ENCODE measurements at places on chromosomes 3 and 15.

- no peak for DNase-seq
These were observed 116.4 kb upstream of the GOLGA6L6 start for GRCh38 chr15:20658024-20658423.

GRCh38 chr3:11379238-11379823, 107.1 kb downstream of the ATG7 start:
- no peak for DNase-seq

DNA sequence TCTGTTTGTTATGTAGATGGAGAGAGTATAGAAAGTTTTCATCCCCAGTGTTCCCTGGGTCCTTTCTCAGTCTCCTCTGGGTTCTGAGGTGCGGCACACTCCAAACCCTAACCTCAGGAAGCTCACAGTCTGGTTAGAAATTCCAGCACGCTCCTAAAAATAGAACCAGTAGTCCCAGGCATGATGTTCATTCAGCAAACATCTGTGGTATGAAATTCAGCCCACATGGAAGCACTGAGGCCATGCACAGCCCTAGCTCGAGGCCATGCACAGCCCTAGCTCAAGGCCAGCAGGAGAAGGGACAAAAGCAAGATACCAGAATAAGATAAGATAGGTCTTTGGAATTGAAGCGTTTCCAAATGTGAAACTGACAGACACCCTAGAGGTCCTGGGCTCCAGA, 82.3 kb upstream of the OXTR start:
- DNase-seq: no peak

GRCh38 chr3:39329493-39329892, at the start of gene CCR8:
Gene CCR8, plus strand, starts transcription at chr3:39329709. Its CDS starts 2,623 bp downstream, at chr3:39332332.
- DNase-seq: no peak

GRCh38 chr3:177725165-177725564, 527.9 kb upstream of the TBL1XR1 start:
- DNase-seq: no peak

DNA sequence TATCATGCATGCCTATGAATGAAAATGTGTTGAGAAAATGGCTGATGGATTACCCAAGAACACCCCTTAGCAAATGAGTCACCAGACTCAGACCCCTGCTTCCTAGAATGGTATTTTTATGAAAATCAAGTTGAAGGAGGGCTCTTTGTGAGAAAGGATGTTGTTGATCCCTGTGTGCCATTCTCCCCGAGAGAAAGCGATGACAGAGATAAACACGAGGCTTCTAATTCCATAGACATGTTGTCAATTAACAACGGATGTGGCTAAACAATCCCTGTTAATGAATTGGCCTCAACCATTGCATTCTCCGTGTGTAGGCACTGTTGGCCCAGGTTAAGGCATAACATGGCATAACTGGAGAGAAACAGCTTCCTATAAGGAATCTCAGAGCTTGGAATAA, 5.8 kb upstream of the OXTR start:
- no peak for DNase-seq

DNA sequence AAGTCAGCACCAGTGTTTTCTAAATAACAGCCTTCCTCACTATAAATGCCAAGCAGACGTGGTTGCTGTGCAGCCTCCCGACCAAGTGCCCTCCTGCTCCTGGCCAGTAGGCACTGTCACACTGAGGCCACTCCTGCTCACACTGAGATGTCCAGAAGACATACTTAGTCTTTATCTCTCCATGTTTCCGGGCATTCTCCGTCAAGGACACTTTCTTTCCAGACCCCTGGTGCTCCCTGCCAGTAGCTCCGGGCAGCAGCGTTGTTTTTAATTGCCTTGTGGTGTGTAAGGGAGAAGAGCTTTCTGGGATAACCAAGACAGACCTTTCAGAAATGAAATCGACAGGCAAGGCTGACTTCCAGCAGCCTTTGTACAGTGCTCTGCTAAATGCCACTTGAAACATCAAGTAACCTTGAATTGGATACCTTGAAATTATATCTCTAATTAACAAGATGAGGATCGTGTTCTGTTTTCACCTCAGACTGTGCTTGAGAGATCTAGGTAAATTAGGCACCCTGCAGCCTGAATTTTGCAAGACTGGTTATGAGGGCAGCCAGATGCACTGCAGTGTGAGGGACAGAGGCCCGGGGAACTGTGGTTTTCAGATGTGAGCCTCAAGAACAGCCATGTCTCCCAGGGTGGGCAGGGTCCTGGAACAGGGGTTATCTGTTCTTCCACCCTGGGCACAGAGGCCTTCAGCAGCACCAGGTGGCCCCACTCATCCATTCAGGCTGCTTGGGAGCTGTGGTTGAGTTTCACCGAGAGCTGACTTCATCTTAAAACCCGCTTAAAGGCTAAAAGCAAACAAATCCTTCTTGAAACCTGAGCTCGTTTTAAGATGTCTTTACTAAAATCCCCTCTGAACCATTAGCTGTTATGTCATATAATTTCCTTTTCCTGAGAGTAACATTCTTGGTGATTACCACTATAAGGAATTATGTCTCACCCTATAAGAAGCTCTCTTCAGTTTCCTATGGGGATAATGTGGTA, 105.5 kb upstream of the IL12A start:
- no peak for DNase-seq

GRCh38 chr15:31296646-31297574, 29.7 kb upstream of the KLF13 start:
- DNase-seq: peak; percentile 9

GRCh38 chr3:40627095-40627494, 102.3 kb downstream of the ZNF621 start:
- no peak for DNase-seq

- DNase-seq: no peak
These were observed 524.9 kb upstream of the PROK2 start for GRCh38 chr3:72309661-72310418.

- no peak for DNase-seq
These were observed 94.5 kb upstream of the DLG1 start for GRCh38 chr3:197392961-197393360.

DNA sequence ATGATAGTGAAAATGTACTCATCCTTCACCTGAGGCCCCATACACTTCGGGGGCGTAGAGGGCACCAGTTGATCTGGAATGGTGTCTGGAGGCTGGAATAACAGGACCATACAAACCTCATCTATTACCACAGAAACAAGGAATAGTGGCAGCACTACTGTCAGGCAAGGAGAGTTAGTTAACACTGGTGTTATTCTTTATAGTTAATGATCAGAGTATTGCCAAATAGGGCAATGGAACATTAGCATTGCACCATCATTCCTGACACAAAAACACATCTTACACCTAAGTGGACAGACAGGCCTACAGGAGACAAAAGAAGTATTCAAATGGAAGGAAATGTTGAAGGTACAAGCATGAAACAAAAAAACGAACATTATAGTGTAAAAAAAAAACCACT, 137.0 kb upstream of the UBP1 start:
- DNase-seq: no peak

GRCh38 chr3:130374033-130374432, 28.6 kb downstream of the COL6A5 start:
- DNase-seq: no peak

DNA sequence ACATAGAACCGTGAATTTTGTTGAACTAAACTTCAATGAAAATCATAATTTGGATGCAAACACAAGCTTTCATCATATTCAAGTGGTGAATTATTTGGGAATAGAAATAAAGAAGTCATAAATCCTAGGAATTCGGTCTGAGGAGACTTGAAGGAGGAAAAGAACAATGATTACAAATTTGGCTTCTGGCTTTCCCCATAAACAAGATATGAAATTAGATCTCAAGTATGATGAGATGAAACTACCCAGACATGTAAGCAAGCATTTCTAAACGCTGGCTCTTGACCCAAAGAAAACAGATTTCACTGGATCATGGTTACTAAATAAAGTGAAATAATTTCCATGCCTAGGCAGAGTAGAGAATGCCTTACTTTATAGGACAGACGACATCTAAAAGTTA, 146.9 kb upstream of the LRTM1 start:
- no peak for DNase-seq

GRCh38 chr3:125402639-125403038, 27.5 kb upstream of the ZNF148 start:
- no peak for DNase-seq

DNA sequence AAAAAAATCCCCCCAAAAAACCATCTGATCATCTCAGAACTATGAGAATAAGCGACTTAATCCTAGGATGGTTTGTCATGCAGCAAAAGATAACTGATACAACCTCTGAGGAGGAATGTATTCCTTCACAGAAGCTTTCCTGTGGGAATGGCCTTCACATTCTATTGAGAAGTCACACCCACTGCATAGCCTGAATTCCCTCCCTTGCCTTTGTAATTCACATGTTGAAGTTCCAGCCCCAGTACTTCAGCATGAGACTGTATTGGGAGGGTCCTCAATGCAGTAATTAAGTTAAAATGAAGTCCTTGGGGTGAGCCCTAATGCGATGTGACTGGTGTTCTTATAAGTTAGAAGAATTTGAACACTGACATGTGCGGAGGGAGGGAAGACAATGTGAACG, 395.2 kb downstream of the TUSC7 start:
- no peak for DNase-seq

DNA sequence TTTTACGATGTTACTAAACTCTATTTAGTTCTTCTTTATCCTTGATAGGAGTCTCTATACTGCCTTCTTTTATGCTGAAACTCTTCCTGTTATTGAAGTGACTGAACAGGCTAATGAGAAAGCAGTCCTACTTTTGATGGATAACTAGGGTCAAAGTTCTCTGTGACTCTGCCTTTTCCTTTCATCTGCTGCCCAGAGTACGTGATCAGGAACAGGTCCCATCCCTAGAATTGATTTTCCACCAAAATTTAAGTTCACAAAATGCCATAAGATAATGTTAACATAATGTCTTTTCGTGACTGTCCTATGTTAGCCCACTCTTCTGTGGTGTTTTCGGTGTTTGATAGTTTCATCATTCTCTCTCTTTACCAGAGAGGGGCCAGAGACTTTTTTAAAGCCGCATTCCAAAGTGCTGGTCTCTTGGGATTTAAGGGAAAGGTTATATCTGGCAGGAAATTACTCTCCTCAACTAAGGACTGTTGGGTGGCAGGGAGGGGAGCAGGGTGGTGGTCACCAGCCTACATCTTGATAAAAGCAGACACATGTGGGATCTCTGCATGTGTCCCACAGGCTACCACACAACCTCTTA, 50.3 kb upstream of the PLXND1 start:
- DNase-seq: no peak

DNA sequence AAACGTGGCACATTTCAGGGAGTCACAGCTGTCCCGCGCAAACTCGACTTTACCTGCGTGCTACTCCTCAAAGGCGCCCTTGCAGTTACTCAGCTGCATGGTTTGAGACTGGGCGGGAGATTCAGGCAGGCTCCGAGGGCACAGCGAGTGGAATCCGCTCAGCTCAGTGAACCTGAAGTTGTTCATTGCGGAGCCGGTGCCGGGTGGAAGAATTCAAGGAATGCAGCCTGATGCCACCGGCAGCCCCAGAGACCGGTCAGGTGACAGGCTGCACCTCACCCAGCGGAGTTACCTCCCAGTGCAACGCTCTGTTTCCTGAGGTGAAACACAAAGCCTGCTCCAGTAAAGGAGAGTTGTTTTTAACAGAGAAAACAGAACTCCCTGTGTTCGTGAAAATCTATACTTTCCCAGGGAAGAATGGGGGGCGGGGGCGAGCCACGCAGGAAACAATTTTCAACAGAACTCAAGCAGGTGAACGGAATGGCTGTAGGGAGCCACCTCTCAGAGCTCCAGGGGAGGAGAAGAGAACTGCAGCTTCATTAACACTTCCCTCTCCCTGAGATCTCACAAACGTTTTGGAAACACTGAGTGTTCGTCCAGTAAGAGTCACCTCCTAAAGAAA, 3.8 kb downstream of the VEPH1 start:
- no peak for DNase-seq

DNA sequence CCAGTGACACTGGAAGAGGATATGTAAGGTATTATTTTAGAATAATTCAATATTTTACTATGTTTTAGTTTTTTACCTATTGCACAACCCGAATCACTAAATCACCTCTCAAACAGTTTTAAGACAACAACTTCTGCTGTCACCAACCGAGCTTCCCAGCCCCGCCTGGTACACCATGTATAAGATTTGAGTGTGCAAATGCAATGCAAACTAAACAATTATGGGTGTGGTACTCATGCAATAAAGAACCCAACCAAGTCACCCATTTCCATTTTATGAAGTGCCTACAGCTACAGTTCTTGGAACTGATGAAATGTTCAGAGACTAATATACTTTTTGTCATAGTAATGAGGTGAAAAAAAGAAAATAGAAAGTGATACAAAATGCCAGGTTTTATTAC, 256.2 kb downstream of the TAFA4 start:
- DNase-seq: no peak

DNA sequence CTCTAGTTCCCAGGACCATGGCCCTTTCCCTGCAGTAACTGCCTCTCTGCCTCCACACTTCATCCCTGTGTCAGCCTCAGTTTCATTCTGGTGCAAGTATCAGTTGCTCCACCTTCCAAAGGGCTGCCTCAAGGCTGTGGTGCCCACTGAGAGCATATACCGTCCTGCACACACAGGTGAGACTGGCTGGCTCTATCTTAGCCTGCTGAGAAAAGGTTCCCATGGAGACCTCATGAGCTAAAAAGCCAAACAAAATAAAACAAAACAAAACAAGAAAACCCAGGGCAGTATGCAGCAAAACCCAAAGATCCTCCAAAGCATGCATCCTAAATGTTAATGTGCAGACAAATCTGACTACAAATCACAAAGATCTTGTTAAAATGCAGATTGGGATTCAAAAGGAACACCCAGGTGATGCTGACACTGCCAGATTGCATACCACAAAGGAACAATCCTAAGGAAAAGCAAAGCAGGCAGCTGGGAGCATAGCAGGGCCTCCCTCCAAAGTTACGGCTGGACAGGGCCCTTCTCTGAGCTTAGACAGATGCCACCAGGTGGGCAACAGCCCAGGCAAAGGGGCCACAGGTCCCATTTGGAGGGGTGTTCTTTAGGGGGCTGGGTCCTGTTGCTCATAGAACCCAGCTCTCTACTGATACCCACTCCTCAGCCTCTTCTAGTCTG, 76.3 kb upstream of the SLCO2A1 start:
- DNase-seq: no peak

DNA sequence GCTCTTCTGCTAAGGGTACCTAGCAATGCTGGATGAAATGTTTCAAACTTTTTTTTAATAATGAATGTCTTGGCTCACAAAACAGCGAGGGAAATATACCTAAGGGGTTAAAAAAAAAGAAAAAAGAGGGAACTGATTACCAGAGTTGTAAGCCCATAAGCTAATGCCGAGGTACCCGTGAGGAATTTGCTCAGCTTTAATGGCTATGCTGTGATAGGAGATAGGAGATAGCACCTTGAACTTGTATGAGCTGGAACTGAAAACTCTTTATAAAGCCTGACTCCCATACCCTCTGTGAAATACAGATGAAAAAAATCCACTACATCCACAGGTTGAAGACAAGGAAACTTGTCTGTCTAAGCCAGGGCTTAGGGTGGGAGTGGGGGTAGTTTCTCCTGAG, 13.9 kb downstream of the GRAMD1C start:
- no peak for DNase-seq
